ENCODE measurements at places on chromosomes 11 and 22. TPM values are rescaled to one million over a fixed set of nuclear protein-coding genes. Genes with fewer than 3 reads are reported as not detected.
A peak's percentile ranks its signal among the peaks of the same experiment; 100 is the strongest.

The PKNOX2 gene
- total RNA-seq: 1.6 TPM

DNA sequence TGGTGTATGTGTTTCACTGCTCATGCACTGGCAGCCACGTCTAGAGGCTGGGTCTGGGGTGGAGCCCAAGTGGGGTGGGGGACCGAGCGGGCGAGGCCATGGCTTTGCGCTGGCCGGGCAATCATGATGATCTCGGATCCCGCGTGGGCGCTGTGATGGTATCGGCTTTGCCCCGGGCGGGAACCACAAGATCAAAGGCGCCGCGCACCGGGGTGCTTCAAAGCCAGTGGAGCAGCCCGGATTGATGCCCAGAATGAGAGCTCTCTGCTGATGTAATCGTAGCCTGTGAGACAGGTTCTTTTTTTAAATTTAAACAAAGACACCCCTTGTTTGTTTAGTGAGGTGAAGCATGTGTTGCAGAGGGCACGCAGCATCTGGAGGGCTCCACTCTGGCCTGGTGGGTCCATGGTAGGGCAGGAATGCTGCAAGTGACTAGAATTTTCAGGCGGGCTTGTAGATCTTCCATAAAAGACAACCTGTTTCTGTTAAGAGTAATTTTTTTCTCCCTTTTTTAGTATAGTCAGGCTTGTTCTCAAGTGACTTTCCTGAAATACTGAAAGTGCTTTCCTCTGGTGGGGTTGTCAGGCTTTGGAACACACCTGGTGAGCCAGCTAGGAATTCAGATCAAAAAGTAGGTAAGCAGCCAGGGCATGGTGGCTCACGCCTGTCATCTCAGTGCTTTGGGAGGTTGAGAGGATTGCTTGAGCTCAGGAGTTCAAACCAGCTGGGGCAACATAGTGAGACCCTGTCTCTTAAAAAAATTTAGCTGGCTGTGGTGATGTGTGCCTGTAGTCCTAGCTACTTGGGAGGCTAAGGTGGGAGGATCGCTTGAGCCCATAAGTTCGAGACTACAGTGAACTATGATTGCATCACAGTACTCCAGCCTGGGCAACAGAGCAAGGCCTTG lies 40.7 kb downstream of the ZNRF3 start:
- peak; percentile 36 for DNase-seq

DNA sequence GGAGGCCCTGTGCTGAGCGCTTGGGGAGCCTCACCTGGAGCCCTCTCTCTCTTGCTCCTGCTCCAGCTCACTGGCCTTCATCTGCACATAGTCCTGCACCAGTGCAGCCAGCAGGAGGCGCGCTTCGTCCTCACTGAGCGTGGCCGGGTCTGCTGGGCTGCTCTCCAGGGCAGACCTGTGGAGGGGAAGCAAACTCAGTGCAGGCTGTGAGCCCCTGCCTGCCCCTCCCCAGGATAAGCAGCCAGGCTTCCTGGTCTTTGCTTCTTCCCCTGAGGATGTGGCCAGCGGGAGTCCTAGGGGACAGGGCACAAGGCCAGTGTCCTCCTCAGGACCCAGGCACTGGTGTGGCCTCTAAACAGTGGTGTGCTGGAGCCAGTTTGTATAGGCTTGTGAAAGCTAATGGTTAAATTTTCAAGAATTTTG lies 2.2 kb downstream of the CALCA start:
- peak; percentile 68 for DNase-seq

- DNase-seq: no peak
These were observed 1527.9 kb downstream of the BRD1 start for GRCh38 chr22:48299801-48300200.

The OR56A3 gene
- not detected for total RNA-seq

The INS gene
- not detected for total RNA-seq

DNA sequence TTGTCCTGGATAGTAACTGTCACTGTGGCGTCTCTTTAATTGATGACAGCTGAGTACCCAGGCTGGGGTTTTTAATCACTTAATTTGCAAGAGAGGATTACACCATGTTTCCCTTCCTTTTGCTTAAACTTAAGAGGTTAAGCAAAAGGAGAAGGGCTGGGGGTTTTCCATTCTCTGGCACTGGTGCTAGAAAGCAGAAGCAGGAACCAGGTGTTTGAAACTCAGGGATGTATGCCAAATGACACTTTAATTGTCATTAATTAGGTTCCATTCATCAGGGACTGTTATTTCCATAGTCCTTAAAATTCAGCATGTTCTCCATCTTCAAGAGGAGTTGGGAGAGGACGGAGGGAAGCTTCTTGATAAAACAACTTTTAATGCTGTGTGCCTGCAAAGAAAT lies 746.2 kb downstream of the NELL1 start:
- DNase-seq: no peak

GRCh38 chr22:35109616-35110015 lies 43.7 kb downstream of the ISX start:
- no peak for DNase-seq

DNA sequence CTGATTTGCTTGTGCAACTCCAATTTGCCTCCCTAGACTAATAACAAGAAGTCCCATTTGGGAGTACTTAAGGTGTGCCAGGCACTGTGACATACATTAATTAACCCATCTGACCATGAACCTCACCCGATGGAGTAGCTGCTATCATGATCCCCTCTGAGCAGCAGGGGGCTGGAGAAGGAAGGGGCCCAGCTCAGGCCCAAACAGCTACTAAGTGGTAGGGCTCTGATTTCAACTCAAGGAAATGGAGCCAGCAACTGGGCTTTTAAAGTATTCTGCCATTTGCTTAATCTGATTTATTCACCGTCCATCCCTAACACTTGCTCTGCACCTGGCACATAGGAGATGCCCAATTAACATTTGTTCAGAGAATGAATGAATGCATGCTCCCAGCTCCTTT lies 1.2 kb downstream of the CRYBB1 start:
- no peak for DNase-seq

The CALCA gene
- total RNA-seq: not detected

GRCh38 chr11:34033399-34033798 lies 18.1 kb upstream of the CAPRIN1 start:
- no peak for DNase-seq

DNA sequence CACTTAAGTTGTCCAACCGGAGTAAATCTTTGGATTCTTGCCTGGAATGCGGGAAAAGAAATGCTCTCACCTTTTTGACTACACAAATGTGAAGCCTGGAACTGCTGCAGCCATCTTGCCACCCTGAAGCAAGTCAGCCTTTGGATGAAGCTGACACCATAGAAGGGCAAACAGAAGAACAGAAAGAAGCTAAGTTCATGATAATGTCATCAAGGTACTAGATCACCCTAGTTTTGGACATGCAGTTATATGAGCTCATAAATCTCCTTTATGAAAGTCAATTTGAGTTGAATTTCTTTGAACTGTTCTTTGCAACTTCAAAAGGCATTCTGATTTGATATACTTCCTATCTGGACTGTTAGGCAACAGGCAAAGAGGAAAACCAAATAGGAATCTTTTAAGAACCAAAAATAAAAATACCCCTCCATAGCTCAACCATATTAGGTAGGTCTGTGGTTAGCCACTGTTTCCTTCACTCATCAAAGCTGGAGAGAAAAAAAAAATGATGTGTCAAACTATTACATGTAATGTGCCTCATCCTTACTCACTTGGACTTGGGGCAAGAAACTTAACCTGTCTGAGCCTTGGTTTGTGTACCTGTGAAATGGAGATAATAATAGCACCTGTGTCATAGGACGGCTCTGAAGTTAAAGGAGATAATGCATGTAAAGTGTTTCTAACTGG lies 91.9 kb downstream of the WT1 start:
- no peak for DNase-seq

- DNase-seq: no peak
These were observed 71.5 kb downstream of the BRD1 start for GRCh38 chr22:49756201-49756600.

DNA sequence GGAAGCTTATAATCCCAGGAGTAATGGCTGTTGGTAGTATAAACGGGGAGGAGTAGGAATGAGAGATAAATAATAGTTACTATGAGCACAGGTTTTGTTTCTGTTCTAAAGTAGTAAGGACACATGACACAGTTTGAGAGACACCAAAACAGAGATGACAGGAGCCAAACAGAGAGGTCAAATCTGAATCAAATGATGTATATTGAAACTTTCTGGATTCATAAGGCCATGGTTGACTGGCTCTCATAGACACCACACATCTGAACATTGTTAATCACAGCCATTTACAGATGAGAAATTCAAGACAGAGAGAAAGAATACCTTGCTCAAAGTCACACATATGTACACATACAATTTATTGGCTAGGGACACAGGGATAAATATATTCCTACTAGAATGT lies 63.4 kb upstream of the UCP3 start:
- DNase-seq: no peak

- DNase-seq: no peak
These were observed 27.7 kb upstream of the BIRC3 start for GRCh38 chr11:102289592-102289991.

GRCh38 chr11:30919389-30920152 lies 333.4 kb upstream of the MPPED2 start:
- DNase-seq: peak; percentile 16

The OR51B6 gene
- not detected for total RNA-seq

DNA sequence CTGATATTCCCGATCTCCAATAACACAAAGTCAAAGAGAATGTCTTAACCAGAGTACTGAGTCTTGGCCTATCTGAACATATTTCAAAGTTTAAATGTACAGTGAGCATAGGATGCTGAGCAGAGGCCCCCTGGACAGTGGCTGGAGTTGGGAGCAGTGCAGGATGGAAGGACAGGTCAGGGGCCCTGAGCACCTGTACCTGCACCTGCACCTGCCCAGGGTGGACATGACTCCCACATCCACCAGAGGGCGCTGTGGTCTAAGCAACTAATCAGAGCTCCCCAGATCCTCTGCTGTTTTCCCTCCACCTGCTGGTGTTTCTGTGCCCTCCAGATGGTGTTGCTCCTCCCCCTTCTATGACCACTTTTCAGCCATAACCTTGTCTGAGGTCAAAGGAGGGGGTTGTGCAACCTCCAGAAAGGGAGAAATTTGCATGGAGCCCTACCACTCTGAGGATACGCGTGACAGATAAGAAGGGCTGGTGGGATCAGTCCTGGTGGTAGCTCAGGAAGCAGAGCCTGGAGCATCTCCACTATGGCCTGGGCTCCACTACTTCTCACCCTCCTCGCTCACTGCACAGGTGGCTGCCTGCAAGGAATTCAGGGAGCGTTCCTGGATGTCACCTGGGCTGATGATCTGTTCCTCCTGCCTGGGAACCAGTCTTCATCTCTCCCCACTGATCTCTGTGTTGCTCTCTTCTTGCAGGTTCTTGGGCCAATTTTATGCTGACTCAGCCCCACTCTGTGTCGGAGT lies 49.1 kb upstream of the VPREB1 start:
- DNase-seq: peak; percentile 86

- peak; percentile 22 for DNase-seq
These were observed 44.3 kb downstream of the POLD3 start for GRCh38 chr11:74636630-74637184.

DNA sequence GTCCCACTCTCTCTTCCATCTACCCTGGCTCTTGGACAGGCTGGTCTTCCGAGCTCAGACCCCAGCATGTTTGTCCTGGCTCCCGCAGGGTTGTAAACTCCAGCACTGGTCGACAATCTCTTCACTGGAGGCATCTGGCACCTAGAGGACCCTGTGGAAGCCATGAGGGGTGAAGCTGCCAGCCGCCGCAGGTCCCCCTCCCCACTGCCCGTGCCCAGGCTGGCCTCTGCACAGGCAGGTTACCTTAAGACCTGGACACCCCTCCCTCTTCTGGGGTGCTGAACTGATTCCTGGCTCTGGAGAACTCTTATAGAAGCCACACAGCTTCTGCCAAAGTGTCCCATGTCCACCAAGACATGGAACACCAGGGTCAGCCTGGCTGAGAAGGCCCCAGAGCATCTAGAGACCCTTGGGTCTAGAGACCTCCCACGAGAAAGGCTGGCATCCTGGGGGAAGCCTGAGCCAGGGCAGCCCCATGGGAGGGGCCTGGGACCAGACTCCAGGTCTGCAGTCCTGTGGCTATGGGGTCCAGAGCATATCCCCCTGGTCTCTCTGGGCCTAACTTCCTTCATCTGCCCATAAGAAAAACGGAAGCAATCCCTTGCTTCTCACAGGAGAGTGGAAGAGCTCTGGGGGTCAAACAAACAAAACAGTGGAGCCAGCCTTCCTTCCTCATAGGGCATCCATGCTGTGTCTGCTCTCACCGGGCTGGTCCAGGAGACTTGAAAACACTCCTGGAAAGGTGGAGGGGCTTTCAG lies 30.6 kb downstream of the LMO1 start:
- DNase-seq: no peak

- DNase-seq: no peak
These were observed at the start of gene CDC42EP1 for GRCh38 chr22:37559901-37560607. Gene CDC42EP1 (plus strand): TSS chr22:37560480. CDS start chr22:37566350, 5,870 bp downstream.

GRCh38 chr11:63890368-63890767 lies 26.6 kb downstream of the RCOR2 start:
- DNase-seq: no peak

GRCh38 chr11:96317985-96318384 lies 25.0 kb downstream of the MAML2 start:
- no peak for DNase-seq

The TMEM191B gene
- total RNA-seq: 5.5 TPM

DNA sequence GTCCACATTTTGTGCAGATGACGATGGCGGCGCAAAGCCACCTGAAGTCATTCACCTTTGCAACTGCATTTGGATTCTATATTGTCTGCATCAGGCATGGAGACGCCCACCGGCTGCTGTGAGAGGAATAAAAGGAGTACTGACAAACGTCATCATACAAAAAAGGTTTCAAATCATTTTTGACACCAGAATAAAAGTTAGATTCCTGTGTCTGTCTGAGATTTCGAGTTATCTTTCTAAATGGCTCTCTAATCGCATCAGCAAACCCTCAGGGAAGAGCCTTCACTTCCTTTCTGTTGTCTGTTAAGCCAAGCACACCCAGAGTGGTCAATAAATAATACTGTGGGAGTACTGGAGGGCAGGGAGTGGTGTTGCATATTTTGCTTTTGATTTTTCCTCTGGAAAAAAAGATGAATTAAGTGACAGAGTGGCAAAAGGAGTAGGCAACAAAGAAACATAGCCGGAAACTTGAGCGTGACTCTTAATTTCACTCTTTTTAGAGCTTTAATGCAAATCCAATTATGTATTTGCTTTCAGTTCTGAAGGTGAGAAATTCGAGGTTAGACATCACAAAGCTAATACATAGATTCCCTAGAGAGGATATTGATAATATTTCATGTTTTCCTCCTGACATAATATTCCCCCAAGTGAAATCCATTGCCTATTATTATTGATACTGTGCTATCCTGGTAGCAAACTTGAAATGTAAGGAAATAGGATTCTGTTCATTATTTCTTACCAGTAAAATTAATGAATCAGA lies 150.8 kb upstream of the MTMR2 start:
- no peak for DNase-seq

DNA sequence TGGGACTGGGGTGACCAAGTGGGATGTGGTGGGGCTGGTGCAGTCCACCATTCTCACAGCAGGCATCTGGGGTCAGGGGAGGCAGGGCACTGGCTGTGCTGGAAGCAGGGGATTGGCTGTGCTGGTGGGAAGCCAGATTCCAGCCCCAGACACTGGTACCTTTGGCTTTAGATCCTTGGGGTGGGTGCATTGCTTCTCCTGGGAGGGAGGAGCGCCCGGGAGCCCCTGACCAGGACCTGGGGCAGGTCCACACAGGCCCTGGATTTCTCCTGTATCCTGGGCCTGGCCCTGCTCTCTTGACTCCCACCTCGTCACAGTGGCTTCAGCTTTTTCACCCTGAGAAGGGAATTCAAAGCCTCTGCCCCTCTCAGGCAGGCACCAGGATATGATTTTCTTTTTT lies 38.5 kb downstream of the ST3GAL4 start:
- DNase-seq: peak; percentile 16

Data from SK-MEL-5 (cell line).